ENCODE measurements at places on chromosomes 2 and 18.

- DNase-seq = no peak
Observed at GRCh38 chr18:73214970-73215369, 347.2 kb upstream of the NETO1 start.

DNA sequence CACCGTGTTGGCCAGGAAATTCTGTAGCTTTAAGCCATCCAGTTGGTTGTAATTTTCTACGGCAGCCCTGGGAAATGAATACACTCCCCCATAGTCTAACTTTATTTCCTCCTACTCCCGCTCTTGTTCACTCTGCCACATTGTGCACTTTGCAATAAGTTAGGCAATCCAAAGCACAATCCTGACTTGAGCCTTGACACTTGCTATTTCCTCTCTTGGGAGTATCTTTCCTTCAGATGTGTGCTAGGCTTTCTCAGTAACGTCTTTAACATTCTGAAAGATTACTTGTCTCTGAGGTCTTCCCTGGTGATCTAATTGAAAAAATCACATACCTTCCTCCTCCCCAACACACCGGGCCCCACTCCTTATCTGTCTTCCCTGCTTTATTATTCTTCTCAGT is 65.9 kb upstream of the RAB27B start:
- DNase-seq = no peak

DNA sequence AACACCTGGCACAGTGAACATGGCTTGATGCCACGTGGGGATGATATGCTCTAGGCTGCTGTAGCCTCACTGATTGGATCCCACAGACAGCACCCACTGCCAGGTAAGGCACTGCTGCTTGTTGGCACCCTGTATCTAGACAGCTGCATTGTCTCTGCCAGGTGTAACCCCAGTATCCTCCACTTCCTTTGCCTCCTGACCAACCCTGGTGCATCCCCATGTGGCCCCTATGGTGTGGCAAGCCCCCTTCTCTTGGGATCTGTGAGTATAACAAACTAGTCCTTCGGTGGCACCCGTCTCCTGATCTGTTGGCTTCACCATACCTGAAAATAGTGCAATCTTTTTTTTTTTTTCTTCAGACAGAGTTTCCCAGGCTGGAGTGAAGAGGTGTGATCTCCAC is 11.1 kb downstream of the TEX51 start:
- no peak for DNase-seq

DNA sequence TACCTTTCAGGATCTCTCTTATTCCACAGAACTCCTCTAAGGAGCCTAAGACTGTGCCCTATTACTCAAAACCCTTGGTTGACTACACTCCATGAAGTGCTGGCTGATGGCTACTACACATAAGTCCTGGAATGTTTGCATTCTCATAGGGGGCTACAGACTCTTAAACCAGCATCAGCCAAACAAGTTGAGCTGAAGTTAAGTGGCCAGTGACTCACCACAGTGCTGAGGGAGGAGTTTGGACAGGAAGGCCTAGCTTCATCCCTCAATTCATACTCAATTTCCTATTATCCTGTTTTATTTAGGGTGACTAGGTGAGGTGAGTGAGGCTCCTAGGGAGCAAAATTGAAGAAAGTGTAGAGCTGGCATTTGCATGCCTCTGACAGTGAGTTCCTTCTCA is 246.7 kb downstream of the SMAD2 start:
- DNase-seq = no peak

- no peak for DNase-seq
Observed at GRCh38 chr2:32715391-32715841, 87.6 kb downstream of the TTC27 start.

DNA sequence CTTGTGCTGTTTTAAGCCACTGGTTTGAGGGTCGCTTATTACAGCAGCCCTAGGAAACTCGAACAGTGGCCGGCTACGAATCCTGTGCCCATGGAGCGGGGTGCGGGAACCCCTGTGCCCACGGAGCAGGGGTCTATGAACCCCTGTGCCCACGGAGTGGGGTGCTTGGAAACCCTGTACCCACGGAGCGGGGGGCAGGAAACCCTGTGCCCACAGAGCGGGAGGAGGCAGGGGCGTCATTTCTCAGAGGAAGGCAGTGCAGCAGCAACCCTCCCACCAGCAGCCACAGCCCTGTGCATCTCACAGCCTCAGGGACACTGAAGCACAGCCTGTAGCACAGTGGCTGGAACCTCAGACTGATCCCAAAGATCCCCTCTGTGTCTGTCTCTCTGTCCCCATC is 34.2 kb upstream of the GPC1 start:
- DNase-seq = no peak

Data from stimulated activated CD8-positive, alpha-beta memory T cell treated with anti-CD3 and anti-CD28 coated beads, Interleukin-7, amount 100 ng/mL, for 1 hour (primary cell).